Posterior cingulate gyrus (tissue), 11 donors: ENCODE measurements at places on chromosomes 5 and 9.

- no peak for DNase-seq
Measured at GRCh38 chr9:113641100-113641885, 177.8 kb downstream of the RGS3 start.

DNA sequence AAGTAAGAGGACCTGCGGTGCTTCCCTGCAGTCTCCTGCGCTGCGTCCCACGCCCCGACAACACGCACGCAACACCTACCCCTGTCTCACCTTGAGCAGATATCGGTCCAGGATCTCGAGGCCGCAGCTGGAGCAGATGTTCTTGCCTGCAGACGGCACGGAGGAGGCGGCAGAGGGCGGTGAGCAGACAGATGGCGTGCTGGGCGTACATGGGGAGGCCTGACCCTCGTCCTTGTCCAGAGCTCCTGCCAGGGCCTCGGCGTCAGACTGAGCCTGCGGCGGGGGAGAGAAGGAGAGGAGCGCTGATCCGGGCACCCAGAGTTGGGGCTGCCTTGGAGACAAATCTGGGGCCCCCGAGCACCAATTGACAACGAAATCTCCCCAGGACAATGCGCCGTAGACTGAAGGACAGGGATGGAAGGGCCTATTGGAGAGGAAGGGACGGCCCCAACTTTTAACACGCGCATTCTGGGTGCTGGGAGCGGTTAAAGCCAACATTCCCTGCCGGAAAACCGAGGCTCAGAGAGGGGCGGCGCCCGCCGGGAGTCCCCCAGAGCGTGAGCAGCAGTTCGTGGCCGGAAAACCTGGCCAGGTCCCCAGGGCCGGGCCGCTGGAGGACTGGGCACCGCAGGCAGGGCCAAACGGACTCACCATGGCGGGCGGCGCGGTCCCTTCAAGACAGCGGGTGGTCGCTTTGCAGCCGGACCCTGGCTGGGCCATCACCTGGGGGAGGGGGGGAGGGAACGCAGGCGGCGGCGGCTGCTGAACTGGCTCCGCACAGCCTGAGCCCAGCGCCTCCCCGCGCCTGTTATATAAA is 1.8 kb downstream of the LHX6 start:
- DNase-seq: no peak

DNA sequence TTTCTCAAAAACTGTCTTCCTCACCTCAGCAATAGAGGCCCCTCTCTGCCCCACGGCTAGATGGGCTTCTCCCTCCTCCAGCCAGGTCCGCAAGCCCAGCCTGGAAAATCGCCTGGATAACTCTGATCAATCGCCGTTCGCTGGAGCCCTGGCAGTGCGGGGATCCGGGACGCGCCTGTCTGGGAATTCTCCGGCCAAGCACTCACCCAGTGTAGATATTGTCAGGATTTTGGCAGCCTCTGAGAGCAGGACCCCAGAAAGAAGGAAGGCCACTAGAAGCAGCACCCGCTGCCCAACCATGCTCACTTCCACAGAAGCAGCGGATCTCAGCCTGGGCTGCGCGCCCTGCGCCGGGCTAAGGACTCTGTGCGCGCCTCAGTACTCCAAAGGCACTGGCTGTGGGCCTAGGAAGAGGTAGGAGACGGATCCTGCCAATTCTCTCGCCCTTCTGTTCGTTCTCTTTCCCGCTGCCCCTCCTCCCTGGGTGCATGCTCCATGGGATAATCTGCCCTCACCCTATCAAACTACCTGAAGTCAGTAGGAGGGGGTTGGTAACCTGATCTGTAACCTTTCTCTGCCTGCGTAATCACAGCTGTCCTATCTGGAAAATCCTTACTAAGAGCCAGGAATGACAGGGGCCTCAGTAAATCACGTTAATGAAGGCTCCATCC is at the start of gene UGT3A1:
UGT3A1 (minus strand) TSS at position 450 of the 671 bp plus-strand sequence; CDS start at position 300, 150 bp downstream.
- no peak for DNase-seq

DNA sequence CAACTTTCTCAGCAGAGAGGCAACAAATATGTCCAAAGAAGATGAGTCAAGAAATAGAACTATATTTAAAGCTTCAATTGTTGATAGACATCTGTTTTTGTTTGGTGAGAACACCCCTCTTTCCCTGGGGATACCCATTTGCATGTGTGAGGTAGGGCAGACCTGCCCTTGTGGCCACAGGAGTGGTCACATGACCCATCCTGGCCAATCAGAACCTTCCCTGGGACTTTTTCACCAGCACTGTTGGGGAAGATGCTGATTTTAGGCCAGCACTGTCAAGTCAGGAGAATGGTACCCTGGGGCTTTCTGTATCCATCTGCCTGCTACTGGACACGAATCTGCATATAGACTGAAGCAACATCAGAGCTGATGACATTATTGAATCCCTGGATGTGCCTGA is 211.2 kb downstream of the CDK5RAP2 start:
- no peak for DNase-seq

DNA sequence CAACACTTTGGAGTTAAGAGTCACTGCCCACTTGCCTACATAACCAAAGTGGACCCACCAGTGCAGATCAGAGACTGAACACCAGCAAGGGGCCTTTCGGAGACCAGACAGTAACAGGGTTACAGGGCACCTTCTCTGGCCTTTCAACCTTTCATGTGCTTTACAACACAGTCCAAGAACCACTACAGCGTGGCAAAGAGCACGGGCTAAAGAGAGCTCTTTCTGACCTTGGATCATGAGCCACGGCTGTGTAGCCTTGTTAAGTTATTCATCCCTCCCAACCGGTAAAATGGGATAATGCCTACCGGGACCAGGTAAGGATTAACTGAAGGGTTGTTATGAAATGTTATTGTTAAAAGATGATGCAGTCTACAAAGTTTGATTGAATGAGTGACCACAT is 75.0 kb downstream of the TLE1 start:
- no peak for DNase-seq

DNA sequence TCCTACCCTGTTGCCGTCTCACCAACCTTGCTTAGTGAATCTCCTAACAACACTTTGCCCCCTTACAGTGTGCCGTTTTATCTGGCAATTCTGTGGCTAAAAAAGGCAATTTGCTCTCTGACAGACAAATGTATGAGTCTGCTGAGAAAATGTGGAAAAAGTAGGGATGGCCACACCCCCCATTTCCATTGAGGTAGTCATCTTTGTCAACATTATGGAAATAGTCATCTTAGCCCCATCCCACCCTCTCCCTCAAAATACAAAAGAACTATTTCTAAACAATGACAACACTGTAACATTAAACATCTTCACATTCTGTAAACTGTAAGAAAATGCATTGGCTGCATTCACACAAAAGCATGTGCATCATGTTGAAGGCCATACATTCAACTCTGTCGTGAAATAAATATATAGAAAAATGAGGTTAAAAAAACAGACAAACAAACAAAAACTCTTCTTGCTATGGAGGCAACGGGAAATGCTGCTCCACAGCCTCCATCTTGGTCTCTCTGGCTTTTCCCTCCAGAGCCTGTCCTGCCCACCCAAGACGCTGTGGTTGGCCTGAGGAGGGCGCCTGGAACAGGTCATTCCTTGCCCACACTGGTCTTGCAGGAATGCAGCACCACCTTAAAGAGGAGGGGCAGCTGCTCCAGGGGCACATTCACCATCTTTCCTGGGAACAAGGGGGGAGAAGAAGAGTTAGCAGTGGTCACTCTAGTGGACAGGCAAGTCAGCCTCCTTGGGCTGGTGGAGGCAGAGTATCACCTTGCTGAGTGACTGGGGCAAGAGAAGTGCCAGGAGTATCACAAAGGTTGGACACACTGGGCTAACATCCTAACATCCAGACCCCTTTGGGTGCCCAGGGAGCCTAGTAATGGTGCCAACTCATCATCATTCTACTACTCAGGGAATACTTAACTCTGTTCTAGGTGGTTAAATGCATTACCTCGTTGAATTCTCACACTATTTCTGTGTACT is 15.2 kb upstream of the NR5A1 start:
- DNase-seq: no peak

GRCh38 chr5:134994560-134995156 is 27.0 kb downstream of the CATSPER3 start:
- DNase-seq: no peak
